Retina (tissue), 1 donor: ENCODE measurements at places on chromosomes 7 and 10.

GRCh38 chr7:117250801-117251200 lies 72.1 kb downstream of the WNT2 start:
- no peak for DNase-seq

DNA sequence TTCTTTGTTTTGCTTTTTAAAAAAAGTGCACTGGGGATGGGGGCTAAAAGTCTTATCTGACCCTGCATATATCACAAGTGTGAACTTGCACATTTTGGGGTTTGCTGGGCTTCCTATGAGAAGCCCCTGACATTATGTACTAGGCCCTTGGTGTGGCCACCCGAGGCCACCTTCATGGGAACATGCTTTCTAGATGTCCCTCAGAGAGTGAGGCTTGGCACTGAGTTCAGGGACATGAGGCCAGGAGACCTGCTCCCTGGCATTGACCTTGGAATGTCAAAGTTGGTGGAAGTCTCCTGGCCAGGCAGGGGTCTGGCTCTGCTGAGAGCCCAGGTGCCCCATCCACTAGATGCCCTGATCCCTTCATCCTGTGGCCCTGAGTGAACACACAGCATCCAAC lies 536.2 kb downstream of the TCERG1L start:
- no peak for DNase-seq

GRCh38 chr7:85343484-85343883 lies 156.6 kb upstream of the SEMA3D start:
- no peak for DNase-seq

DNA sequence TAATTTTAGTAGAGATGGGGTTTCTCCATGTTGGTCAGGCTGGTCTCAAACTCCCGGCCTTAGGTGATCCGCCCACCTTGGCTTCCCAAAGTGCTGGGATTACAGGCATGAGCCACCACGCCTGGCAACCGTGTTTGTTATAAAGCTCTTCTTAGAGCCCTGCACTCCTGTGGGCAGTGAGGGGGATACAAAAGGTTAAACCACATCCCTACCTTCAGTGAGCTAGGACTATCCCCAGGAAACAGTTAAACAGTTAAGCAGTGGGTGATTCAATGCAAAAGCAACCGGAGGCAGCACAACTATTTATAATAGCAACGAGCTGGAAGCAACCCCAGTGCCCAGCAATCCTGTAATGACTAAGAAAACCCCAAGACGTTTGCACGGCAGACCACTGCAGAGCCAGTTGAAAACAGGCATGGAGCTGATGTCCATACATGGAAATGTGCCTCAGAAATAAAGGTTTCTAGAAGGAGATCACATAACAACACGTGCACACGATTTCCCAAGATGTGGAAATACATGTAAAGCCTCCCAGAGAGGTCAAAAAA lies 107.2 kb upstream of the LYZL2 start:
- DNase-seq, result no peak

DNA sequence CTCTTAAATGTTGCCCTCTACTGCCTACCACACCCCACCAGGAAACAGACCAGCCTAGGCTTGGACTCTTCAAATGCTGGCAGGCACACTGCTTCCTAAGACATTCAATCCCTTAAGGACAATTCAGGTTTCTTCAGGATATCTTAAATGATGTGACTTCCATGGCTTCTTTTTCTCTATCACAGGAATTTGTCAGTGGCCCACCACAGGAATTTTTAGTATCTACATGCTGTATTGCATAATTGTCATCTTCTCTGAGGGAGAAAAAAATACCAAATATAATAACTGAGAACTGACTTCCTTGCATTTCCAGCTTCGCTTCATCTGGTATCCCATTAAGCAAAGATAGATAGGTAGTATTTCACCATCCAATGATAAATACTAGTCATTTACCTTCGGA lies 129.3 kb downstream of the WNT2 start:
- DNase-seq, result no peak
